Mesenchymal stem cell (in vitro differentiated cells and primary cell): ENCODE measurements at places on chromosomes 3 and 15.

DNA sequence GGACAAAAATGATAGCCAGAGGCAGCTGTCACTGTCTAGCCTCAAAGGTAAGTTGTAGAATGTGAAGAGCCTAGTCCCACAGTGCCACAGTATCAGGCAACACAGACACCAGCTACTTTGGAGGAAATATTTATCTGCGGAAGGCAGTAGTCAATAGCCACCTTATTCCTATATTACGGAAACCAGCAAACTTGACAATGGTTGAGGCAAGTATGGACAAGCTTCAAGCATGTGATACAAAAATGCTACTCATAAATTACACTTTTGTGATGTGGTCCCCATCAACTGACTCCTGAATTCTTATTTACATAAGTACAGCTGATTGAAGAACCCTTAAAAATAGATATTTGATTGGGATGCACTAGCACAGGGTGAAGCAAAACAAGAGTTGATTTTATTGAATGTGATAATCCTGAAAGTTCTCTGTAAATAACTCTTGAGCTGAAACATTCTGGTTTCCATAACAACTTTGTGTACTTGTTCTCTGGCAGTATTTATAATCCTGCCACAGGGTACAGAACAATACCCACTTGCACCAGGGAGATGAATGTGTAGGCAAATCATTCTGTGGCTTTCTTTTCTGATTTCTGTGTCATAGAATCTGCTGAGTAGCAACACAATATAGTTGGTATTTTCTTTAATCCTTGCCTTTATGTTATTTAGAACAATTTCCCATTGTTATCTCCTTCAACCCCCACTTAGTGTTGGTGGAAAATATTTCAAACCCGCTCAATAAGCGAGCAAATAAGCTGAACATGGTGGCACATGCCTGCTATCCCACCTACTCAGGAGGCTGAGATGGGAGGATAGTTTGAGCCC is at the start of gene ANKUB1:
TSS of gene ANKUB1 (minus strand) at position 103 of the 819 bp plus-strand sequence. CDS start 188 bp downstream, outside the sequence.
- no peak for DNase-seq

GRCh38 chr3:151788401-151788800 is 25.5 kb upstream of the AADAC start:
- no peak for DNase-seq

DNA sequence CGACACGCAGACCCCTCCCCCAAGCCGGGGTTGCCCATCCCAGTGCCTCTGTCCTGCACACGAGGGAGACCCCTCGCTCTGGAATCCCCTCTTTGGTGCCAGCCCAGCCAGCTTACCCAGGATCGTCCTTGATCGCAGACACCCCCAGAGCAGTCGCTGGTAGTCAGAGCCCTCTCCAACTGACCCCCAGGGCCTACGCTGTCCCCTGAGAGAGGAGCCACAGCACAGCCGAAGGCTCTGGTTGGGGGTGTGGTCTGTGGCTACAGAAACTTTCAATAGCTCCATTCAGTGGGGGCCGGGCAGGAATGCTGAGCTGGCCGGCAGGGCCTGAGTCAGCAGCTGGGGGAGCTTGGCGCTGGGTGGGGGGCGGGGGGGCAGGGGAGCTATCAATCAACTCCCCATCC is at the start of gene LCTL:
TSS of gene LCTL (minus strand) at position 258 of the 404 bp plus-strand sequence. CDS start 633 bp downstream, outside the sequence.
- DNase-seq: peak; percentile 66

GRCh38 chr15:68210821-68211655 is 5.9 kb upstream of the CALML4 start:
- DNase-seq: peak; percentile 52

- no peak for DNase-seq
Observed at GRCh38 chr3:41974223-41974622, 12.3 kb upstream of the ULK4 start.

DNA sequence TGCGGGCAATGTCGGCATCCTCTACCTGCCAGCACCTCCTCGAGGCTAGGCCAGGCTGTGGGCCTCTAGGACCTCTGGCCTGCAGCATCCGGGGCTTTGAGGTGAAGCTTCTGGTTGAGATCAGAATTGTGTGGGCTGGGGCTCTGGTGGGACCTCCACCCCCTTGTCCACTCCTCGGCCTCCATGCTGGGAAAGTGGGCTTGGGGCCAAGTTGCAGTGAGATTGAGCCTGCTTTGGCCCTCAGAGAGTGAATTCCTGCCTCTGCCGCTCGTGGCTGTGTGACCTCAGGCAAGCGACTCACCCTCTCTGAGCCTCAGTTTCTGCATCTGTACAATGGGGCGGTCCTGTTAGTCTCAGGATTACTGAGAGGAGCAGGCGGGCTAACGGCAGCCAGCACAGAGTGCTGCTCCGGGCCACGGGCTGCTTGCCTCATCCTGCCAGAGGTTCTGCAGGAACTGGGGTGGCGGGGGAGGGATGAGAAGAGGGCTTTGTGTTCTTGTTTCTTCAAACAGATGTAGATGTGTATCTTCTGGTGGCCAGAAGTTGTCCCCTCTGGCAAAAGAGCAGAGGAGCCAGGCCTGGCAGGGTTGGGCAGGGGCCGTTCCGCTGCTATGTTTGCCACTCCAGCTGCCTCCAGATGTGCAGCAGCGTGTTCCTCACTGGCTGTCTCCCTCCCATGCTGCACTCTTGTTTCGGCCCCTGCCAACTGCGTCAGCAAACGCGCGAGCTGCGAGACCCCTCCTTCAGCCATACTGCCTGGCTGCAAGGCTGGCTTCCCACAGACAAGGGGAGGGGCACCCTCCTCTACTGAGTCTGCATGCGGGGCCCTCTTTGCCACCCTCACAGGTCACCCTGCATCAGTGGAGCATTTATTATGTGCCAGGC is 33.7 kb downstream of the FBLN2 start:
- DNase-seq: no peak

DNA sequence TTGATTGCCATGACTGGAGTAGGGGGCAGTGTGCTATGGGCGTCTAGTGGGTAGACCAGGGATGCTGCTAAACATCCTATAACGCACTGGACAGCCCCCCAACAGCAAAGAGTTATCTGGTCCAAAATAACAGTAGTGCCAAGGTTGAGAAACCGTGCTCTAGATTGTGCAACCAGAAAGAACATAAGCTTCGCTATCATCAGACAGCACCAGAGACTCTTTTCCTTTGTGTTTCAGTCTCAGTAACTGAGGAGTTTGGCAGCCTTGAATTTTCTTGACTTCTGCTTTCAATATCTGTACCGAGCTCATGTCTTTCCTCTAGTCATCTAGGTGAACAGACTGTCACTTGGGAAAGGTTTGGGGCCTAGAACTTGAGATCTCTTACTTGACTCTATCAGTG is 8.8 kb downstream of the ARID3B start:
- DNase-seq: no peak
